ENCODE measurements at places on chromosomes 5 and 9.

DNA sequence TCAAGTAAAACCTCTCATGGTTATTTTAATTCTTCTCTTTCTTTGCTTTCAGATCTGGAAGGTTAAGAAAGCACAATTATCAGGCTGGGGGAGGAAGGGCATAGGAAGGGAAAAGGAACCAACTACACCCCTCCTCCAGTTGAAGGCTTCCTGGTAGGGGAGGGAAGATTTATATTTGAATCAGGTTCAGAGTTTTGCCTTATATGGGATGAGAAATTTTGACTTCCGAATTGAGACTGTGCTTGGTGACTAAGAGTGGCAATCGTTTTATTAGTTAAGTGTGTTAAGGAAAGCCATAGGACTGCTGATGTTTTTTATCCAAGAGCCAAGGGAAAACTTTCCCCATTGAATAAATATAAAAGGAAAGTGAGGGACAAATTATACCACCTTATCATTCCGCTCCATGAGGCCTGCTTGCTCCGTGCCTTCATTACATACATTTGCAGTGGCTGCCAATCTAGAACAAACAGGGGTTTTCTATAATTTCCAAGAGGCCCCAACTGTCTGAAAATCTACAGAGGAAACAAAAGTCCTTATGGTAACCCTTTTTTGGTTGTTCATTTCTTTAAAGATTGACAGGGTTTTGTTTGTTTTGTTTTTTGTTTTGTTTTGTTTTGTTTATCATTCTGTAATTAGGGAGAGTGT lies 115.7 kb upstream of the EPB41L4A start:
- H3K36me3 ChIP-seq = no peaks in the 10 kb centered on the region
- no peak overlapping the region for H3K27ac ChIP-seq
- no peaks in the 10 kb centered on the region for H3K4me1 ChIP-seq
- H3K4me3 ChIP-seq = no peak overlapping the region

- no peaks in the 10 kb centered on the region for H3K36me3 ChIP-seq
- H3K27ac ChIP-seq = no peak overlapping the region
- H3K4me3 ChIP-seq = no peak overlapping the region
- no peak for DNase-seq
- peaks cover 23% of the 10 kb centered on the region for H3K4me1 ChIP-seq
These were observed 67.8 kb downstream of the MEF2C start for GRCh38 chr5:88815050-88815789.

- no peak overlapping the region for H3K4me3 ChIP-seq
- DNase-seq = peak; percentile 8
- H3K27ac ChIP-seq = no peak overlapping the region
- no peaks in the 10 kb centered on the region for H3K27me3 ChIP-seq
- no peaks in the 10 kb centered on the region for H3K4me1 ChIP-seq
- H3K36me3 ChIP-seq = no peaks in the 10 kb centered on the region
These were observed 27.0 kb upstream of the ZNF622 start for GRCh38 chr5:16492398-16493140.

DNA sequence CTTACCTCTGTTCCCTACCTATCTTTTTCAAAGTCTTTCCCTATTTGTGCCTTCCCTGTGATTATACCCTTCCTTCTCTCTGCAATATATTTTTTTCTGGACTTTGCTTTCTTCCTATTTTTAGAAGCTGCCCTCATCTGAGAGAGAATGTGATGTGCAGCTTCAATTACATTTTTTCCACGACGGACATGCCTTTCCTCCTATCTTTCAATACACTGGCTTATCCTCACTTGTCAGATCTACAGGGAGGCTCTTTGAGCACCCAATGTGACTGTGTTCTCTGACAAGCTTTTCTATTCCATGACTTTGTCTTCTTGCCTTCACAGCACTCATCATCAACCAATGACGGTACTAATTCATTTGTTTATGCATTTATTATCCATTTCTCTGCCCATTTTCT lies 227.9 kb upstream of the CLINT1 start:
- no peak overlapping the region for H3K27ac ChIP-seq
- no peaks in the 10 kb centered on the region for H3K4me1 ChIP-seq
- no peak for DNase-seq
- no peaks in the 10 kb centered on the region for H3K27me3 ChIP-seq
- H3K36me3 ChIP-seq = no peaks in the 10 kb centered on the region

DNA sequence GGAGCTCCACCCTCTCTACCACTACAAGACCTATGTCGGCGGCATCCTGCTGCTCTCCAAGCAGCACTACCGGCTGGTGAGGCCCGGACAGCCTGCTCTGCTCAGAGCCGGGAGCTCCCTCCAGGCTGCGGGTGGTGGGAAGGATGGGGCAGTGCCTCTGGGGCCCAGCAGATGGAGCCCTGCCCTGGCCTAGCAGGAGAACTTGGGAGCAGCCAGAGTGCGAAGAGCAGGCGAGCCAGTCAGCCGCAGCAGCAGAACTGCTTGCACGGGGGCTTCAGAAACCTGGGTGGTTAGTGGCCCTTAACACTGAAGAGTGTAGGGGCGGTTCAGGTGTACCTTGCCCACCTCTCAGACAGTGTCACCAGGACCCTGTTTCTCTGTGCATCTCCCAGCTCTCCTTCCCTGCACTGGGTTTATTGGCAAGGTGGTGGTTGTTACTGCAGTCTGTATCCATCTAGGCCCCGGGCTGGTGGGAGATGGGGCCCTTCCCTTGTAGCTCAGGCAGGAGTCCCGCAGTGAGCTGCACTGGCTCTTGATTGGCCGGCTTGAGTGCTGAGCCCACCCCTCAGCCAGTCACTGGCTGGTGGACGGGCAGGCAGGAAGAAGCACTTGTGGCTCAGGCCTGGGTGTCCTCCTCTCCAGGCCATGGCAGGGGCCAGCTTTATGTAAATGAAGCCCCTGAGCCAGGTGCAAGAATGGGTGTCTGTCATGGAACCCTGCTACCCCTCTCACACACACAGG lies 7.7 kb downstream of the B4GALT7 start:
- no peak overlapping the region for H3K27ac ChIP-seq
- no peaks in the 10 kb centered on the region for H3K27me3 ChIP-seq
- H3K4me3 ChIP-seq = no peak overlapping the region
- H3K4me1 ChIP-seq = no peaks in the 10 kb centered on the region
- DNase-seq = peak; percentile 90

GRCh38 chr5:133468596-133468995 lies 143.7 kb downstream of the FSTL4 start:
- no peaks in the 10 kb centered on the region for H3K27me3 ChIP-seq
- no peak overlapping the region for H3K27ac ChIP-seq
- H3K36me3 ChIP-seq = no peaks in the 10 kb centered on the region
- no peak for DNase-seq

Measured in neural progenitor cell (in vitro differentiated cells).